ENCODE measurements at places on chromosomes 6 and 20.
A peak's percentile ranks its signal among the peaks of the same experiment; 100 is the strongest.

DNA sequence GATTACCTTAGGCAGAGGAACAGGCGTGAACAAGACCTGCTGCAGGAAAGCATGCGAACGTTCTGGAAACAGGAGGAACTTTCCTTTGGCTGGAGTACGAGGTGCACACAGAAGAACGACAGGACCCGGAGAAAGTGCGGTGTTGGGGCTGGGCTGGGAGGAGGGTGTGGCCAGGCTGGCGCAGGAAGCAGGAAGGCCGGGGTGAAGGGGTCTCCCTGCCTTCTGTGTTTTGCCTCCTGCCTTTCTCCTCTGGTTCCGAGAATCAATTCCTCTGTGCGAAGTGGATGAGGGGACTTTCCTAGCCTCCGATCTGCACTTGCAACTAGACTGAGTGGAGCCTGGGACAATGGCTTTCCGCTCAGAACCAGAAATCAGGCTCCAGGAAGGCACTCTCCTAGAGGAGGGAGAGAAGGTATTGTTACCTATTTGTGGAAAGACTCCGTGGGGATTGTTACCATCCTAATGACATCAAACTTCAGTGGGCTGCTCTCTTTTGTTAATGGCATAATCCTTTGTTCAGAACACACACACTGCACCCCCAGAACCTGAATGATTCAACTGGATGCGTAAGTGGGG, 22.9 kb upstream of the PLEKHG1 start:
- no peak for DNase-seq

DNA sequence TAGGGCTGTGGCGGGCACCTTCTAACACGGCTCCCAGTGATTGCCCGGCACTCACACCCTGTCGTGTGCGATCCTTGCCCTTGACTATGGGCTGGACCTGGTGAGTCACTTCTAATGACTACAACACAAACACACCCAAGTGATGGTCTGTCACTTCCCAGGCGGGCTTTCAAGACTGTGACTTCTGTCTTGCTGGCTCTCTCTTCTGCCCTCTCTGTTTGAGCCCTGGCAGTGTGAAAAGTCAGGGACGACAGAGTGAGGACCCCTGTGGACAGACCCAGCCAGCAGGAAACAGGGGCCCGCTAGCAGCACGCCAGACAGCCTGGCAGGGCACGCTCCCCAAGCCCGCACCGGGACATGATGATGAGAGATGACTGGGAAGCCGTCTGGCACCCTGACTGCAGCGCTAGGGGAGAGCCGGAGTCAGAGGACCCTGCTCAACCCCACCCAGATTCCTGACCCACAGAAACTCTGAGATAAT, 43.0 kb downstream of the KIF16B start:
- DNase-seq: no peak

DNA sequence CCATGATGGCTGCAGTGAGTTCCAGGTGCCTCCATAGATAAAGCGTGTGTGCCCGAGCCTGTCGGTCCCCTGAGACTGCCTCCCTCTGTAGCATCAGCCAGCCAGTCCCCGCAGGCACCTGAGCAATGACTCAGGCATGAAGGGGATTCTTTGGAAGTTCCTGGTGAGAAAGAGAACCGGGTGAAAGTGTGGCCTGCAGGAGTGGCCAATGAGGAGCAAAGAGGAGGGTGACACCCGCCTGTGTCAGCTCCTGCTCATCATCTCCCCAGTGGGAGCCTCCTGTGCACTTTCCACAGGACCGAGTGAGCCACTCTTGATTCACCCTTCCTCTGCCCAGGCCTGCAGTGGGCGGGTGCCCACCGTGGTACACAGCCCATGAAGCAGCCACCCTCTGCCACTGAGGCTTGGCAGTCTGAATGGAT, 71.2 kb upstream of the PTPN1 start:
- no peak for DNase-seq

- DNase-seq: no peak
These were observed 20.9 kb downstream of the RAB44 start for GRCh38 chr6:36718560-36718959.

GRCh38 chr6:122753688-122754056, 25.8 kb upstream of the FABP7 start:
- DNase-seq: no peak

DNA sequence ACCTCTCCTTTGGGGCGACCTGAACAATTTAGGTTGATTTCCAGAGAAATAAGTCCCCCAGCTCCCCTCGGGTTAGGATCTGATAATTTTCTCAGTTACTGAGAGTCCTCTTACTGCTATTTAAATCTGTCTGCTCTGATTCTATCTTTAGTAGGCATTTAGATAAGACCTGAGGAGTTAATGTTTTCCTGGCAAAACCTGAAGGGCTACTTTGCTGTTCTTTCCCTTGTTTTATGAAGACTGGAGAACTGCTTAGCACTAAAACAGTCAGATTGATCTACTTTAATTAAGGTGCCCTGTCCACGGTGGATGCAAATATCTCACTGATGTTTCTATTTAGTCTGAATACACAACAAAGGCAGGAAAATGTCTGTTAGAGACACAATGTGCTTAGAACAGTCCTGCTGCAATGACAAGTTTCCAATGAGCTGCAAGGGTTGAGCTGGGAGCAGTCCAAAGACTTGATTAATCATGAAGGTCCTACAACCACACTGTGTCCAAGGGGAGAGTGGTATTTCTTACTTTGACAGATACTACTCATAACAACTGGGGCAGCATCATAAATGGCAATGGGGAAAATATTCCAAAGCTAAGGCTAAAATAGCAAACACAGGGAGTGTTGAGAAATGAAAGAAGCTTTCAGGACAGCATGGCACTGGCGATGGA, 15.7 kb downstream of the ADTRP start:
- DNase-seq: no peak

- DNase-seq: no peak
These were observed 1115.6 kb upstream of the CITED2 start for GRCh38 chr6:140490081-140490480.

- DNase-seq: no peak
These were observed 144.4 kb upstream of the MAN1A1 start for GRCh38 chr6:119493980-119494379.

DNA sequence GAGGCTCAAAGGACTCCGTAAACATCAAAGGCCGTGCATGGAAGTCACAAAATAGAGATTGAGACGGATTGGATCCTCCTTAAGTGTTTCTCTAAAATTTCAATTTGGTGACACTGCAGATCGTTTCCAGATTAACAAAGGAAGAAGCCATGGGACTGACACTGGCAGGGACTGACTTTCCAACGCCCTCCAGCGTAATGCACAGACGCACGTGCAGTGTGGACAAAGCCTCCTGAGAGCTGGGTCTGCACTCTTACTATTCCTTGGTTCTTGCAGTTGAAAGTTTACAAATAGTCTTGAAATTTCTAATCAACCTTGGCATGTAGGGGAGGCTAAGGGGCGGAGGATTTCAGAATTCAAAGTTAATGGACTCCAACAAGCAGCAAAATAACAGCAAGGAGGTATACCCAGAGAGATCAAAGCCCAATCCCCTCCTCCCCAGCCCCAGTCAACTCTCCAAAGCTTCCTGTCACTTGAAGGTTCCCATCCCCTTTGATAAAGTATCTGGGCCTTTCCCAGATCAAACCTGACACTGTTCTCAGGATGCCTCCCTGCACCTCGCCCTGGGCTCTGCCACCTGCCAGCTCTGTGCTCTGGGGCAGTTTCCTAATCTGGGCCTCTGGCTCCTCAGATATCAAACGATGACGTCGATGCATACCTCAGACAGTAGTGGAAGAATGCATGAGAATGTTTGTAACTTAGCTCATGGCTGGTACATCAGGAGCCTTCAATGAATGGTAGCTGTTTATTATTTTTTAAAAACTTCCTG, 106.5 kb upstream of the TRAF3IP2 start:
- no peak for DNase-seq

DNA sequence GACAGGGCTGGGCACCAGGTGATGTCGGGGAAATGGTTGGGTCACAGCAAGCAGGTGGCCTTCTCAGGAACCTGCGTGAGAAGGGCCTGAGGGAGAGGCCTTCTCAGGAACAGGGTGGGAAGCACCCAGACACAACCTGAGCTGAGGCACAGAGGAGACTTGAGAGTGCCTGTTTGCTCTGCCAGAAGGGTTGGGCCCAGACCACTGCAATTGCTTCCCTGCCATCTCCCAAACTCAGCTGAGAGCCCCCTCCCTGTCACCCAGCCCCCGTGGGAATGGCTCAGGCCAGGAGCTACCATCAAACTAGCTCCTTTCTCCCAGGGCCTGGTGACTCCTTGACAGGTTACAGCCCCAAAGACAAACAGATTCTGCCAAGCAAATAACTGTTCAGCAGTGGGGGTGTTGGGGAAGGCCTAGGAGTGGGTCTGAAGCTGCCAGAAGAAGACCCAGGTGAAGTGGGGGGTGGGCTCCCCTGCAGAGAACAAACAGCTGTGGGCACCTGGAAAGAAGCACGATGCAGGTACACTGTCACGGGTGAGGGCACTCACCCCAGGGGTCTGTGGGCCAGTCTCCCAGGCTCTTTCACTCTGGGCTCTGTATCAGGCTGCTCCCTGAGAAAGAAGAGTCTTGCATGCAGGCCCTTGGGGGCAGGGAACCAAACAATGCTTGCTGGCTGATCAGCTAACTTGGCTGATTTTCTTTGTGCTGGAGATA, 30.4 kb upstream of the SPDEF start:
- DNase-seq: no peak

DNA sequence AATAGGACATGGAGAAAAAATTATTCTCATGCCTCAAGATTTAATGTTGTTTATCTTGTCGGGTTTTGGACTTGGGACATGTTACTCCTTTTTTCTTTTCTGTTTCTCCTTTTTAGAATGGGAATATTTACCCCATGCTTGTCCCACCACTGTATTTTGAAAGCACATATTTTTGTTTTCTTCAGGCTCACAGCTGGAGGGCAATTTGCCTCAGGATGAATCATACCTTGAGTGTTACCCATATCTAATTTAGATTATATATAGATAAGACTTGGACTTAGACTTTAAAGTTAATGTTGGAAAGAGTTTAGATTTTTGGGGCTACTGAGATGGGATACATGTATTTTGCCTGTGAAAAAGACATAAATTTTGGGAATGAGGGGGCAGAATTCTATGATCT, 541.6 kb upstream of the MAN1A1 start:
- no peak for DNase-seq

GRCh38 chr20:14918281-14918680, 580.9 kb upstream of the FLRT3 start:
- no peak for DNase-seq

DNA sequence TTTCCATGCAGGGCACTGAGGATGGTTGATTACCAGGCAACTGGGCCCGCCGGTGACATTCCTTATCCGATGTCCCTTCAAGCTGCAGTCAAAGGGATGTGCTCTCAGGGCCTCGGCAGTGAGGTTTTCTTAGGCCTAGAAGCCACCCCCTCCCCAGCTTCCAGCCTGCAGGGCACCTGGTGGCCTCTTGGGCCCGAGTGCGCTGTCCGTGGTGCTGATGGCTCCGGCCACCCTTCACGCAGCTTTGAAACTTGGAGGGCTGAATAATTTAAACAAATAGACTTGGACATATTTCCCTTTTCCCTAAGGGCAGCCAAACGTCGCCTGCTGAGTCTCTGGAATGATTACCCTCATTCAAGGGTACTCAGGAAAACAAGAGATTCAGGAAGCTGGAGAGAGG, 8.9 kb upstream of the MLN start:
- DNase-seq: peak; percentile 35

- DNase-seq: no peak
These were observed 48.9 kb upstream of the ECHDC1 start for GRCh38 chr6:127392301-127392700.

- peak; percentile 44 for DNase-seq
These were observed 123.3 kb upstream of the COL21A1 start for GRCh38 chr6:56370561-56371211.

DNA sequence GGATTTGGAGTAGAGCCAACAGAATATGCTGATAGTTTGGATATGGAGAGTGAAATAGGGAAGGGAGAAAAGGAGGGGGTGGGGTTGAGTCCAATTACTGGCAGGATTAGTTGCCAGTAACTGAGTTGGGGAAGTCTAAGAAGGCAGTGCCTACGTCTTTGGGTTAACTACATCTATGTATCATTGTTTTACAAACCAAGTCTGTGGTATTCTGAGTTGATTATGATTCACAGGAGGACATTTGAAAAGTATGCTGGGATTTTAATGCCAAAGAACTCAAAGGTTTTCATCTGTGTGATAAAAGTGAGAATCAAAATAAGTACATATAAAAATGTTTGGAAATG, 14.7 kb downstream of the DSE start:
- DNase-seq: no peak

DNA sequence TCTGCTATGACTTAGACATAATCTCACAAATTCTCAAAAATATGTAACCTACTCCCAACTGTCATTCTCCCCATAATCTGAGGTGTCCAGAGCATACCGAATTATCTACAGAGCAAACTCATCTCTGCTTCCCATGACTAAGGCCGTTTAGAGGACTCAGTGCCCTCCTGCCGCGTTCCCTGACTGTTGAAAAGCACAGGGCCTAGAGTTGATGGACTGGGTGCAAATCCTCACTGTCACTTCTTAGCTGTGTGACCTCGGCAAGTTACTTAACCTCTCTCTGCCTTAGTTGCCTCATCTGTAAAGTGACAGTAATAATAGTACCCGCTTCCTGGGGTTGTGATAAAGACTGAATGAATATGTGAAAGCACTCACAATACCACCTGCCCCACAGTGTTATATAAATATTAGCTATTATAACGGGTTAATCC, 4.7 kb upstream of the TUBB2A start:
- DNase-seq: no peak

DNA sequence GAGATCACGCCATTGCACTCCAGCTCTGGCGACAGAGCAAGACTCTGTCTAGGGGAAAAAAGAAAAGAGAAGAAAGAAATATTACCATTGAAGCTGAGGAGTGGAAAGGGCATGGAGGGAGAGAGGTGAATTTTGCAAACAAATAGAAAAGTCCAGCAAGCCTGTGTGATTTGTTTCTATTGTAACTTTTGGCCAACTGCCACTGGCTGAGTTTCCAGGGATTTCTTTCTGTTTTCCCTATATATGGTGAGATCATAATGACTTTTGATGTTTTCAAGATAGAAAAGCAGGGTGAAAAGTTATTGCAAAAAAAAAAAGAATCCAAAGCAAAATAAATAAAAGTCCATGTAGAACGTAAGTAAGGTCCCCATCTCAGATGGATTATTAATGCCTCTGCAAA, 184.2 kb upstream of the RALGAPA2 start:
- no peak for DNase-seq

DNA sequence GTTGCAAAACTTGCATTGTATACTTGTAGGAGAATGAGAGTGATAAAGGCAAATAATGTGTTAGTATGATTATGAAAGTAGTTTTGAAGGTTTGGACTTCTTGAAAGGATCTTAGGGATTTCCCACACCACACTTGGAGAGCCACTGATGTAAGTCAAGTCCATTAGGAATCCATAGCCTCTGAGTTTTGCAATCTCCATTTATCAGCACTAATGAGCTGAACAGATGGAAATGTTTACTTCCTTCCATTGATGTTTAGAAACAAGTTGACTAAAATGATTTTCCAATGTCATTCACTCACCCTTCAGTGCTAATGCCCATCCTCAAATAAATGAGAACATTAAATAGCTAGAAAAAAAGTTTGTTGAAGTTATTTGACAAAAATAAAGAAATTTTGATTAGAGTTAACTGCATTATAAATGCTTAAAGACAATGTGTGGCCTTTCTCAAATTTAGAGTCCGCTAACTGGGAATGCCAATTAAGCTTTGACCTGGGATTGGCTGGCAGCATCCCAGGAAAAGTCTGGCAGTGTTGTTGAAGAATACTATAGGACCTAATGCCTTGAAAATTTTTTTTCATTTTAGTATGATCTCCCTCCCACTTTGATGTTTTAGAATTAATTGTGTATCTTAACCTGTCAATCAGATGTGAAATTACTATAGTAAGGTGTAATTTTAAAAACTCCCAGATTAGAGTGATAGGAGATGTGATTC, 68.0 kb downstream of the SLC35F1 start:
- DNase-seq: no peak

- DNase-seq: no peak
These were observed 9.2 kb downstream of the TP53INP2 start for GRCh38 chr20:34713194-34713943.
